ENCODE measurements at places on chromosomes 2 and 18.

DNA sequence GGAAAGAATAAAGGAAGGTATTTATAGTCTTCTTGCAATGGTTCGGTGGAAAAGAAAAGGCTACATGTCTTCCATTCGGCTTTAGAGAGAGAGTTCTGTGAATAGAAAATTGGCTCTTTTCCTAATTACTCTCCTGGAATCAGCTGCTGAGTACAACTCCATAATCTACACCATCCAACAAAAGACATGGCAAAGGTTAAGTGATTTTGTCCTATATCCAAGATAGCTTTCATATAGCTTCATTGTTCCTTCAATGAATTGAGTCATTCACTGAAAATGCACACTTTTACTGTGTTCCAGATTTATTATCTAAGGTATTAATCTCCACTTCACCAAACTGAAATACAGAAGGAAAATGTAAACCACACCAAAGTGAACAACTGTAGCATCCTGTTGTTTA, 514.5 kb downstream of the LRRTM4 start:
- DNase-seq: no peak

GRCh38 chr2:241561832-241562231, 3.3 kb downstream of the BOK start:
- DNase-seq: no peak

- no peak for DNase-seq
Measured at GRCh38 chr2:74493546-74493945, 5.9 kb downstream of the LBX2 start.

- DNase-seq: no peak
Measured at GRCh38 chr18:7584646-7585275, 17.6 kb downstream of the PTPRM start.

GRCh38 chr2:36859366-36859792, 107.0 kb downstream of the STRN start:
- no peak for DNase-seq

Measured in CD4-positive, alpha-beta T cell treated with Interleukin-21 for 1 hour (primary cell).